ENCODE measurements at places on chromosomes 4 and X.

GRCh38 chr4:3399277-3400194 is 42.2 kb upstream of the HGFAC start:
- DNase-seq, result peak; percentile 28

DNA sequence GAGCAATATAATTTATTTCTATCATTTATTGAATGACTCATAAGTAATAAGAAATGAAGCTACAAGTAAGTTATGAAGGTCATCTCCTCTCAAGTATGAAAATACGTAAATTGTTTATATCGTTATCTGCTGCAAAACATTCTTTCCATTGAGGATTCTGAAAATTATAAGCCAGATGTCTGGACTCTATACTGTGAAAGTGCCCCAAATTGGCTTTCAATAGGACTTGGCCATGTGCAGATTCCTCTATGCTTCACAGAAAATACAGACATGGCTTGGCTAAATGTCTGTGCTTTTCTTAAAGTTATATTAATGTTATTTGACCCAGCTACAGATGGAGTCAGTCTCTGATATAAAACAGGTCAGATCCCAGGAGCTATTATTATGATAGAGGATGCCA is 2109.9 kb upstream of the AGA start:
- DNase-seq, result no peak

- no peak for DNase-seq
Observed at GRCh38 chr4:151426513-151426912, 17.5 kb downstream of the FHIP1A start.

GRCh38 chrX:1106478-1107210 is 105.8 kb downstream of the CRLF2 start:
- peak; percentile 16 for DNase-seq

- DNase-seq, result no peak
Observed at GRCh38 chrX:139801397-139801813, 93.4 kb upstream of the MCF2 start.

DNA sequence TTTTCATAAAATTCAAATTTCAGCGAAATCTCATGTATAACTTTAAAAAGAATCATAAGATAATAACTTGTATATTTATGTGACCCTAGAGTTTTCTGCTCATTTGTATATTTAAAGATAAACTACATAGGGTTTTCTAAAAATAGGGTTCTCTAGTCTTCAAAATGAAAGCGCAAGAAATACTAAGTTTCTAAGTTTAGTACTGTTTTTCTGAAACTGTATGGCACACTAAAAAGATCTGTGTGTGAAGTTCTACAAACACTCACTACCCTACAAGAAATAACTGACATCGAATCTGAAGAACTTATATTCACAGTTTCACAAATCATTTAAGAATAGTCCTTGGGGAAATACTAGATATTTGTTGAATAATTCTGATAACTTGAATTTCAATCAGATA is 38.7 kb upstream of the NDST4 start:
- DNase-seq, result no peak

DNA sequence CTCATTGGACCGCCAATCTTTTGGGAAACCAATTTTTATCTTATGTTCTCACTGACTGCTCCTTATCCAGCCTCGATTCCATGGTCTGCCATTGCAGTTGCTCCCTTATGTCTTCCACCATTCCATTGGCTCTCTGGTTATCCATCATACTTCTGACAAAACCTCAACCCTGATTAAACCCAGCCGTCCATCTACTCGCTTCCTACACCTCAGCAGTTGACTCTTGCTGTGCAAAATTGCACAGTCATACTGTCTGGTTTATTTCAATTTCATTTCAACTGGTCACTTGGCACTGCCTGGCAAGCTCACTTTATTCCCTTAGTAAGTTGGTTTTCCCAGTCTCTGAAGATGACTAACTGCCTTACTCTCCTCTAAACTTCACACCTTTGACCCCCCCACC is 26.2 kb downstream of the ARL9 start:
- DNase-seq, result no peak

DNA sequence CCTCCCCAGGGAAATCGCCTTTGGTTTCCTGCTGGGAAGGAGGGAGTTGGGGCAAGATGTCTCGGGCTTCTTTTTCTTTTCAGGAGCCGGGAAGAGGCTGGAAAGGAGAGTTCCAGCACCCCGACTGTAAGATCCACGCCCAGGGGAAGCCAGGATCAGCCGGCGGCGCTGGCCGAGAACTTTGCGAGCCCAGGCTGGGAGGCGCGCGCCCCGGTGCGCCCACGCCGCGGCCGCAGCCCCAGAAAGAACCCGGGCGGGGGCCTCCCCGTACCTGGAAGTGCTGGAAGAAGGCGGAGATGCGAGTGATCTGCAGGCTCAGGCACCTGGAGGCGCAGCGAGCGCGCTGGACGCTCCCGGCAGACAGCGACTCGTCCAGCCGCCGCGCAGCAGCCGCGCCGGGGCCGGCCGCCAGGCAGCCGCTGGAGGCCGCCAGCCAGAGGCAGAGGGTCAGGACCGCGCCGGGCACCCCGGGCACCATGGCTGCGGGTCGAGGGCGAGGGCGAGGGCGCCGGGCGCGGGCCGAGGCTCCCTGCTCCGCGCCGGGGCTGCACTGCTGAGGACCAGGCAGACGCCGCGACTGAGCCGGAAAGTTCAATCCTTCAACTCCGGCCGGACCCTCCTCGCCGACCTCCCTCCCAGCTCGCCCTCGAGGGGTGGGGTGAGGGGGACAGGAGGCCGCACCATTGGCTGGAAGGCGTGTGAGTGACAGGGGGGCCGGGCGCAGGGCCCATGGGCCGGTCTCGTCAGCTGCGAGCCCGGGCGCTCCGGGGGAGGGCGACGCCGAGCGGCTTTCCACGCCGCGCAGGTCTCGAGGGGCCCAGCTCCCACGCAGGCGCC is at the start of gene ANOS1:
Gene ANOS1 (minus strand): TSS at position 579 of the 837 bp plus-strand sequence. CDS start 101 bp downstream, at position 478.
- DNase-seq, result peak; percentile 80

GRCh38 chr4:152860046-152860445 is 76.1 kb upstream of the FHDC1 start:
- DNase-seq, result no peak

DNA sequence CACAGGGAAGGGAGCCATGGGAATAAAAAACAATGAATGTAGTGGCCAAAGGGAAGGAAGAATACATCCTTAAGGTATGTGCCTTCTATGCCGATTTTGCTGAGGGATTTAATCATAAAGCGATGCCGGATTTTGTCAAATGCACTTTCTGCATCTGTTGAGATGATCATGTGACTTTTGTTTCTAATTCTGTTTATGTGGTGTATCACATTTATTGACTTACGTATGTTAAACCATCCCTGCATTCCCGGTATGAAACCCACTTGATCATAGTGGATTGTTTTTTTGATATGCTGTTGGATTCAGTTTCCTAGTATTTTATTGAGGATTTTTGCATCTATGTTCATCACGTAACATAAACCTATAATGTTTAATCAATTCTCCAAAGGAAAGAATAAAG is 60.0 kb downstream of the SSX7 start:
- no peak for DNase-seq

DNA sequence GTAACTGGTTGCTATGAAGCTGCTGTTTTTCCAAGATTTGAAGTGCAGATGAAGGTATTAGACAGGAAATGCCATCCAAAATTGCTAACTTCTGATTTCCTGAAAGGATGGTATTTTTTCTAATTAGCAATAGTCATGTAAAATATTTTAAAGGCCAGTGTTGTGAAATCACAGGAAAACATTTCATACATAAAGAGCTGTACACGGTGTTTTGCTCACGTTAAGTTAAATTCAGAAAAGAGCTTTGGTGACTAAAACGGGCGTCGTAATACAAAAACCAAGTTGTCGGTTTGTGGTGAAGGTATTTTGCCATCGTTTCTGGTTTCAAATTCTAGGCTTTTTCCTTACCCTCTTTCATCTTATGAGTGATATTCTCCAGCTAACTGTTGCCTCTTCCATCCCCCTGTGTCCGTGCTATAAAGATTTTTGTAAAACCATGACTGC is 39.8 kb downstream of the AFF1 start:
- DNase-seq, result no peak

DNA sequence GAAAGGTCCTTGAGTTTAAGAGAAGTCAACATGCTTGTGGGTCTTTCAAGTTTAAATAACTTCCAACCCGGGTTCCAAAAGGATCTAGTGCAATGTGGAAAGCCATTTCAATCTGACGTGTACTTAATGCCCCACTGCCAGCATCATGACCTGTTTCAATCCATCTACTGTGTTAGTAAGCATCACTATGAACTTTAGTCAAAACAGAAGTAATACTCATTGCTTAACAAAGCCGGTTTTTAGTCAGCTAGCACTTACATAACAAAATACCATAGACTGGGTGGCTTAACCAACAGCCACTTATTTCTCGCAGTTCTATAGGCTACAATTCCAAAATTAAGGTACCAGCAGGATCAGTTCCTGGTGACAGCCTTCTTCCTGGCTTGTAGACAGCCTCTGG is 677.5 kb downstream of the DMD start:
- DNase-seq, result no peak

GRCh38 chr4:55808632-55809031 is 11.0 kb upstream of the EXOC1L start:
- no peak for DNase-seq

DNA sequence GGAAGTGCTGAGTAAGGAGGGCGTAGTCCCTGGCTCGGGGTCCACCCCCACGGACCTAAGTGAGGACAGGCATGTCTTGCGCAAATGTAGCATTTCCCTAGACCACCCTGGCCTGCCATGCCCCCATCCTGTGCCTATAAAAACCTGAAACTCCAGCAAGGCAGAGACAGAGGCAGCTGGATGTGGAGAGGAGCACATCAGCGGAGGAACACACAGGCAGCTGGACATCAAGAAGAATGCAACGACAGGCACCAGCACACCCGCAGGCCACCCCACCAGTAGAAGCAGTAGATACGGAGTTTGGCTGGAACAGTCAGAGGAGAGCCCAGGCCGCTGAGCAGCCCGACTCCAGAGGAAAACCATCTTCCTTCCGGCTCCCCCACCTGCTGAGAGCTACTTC is 345.9 kb downstream of the FSTL5 start:
- no peak for DNase-seq

DNA sequence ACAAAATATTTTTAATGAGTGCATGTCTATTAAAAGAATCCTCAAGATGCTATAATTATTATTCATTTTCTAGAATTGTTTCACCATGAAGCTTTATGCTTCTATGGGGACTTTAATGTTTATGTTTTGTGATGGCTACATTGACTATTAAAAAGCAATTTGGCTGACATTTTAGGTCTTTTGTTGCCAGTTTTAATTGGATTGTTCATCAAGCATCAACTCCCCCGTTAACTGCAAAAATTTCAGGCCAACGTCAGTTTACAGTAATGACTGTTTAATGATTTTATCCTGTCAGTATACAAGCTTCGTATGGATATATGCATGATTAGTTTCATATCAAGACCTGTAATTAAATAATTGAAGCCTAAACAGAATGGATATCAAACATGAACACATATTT is 422.8 kb downstream of the SH2D1A start:
- no peak for DNase-seq

DNA sequence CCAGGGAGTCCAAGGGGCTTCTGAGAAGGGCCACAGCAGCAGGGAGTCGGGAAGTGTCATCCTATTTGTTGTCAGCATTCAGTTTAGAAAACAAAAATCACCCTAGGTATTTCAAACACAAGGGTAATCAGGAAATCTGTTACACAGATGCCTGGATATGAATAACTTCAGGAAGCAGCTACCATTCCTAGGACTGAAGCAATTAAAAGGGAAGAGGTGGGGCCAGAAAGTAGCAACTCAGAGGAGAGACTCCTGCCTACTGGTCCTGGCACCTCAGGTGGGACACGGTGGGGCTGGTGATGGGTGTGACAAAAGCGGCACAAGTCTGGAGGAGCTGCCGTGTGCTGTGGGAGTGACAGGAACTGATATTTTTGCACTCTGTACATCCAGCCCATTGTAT is 107.9 kb downstream of the PDGFRA start:
- no peak for DNase-seq

- DNase-seq, result no peak
Observed at GRCh38 chrX:43973249-43974099, at the start of gene NDP. TSS of gene NDP (minus strand) at chrX:43973390. CDS start at chrX:43958645, 14,745 bp downstream.

- no peak for DNase-seq
Observed at GRCh38 chrX:149531599-149531998, 9.2 kb upstream of the EOLA1 start.

DNA sequence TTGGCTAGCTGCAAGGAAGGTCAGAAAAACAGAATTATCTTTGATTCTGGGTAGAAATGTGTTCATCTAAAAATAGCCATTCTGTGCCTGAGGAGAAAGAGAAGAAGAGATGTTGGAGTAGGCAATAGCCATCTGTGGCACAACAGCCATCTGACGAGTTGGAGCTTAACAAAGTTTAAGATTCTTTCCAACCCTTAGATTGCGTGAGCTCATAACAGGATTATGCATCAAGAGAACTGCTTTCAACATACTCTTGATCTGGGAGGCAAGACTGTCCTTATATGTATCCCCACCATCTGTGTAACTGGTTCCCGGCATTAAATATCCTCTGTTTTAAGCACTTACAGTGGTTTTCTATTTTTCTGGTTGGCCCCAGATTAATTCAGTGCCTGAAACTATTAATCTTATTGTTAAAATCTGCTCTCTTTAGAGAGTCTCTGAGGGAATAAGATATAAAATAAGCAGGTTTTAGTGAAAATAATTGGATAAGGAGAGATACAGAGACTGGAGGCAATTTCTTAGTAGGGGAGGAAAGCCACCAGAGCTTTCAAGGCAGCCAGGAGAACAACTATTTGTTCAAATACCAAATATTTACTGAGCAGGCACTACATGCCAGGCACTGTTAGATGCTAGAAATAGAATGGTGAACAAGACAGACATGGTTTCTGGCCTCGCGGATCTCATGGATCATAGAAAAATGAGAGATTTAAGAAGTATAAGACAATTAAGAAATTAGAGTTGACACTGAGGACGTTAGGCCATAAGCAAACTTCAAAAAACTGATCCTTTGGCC is 398.0 kb downstream of the SMARCA1 start:
- DNase-seq, result no peak

Measured in left hindlimb (tissue), 1 donor.